ENCODE measurements at places on chromosomes 6 and 20. TPM values are rescaled to one million over a fixed set of nuclear protein-coding genes. Genes with fewer than 3 reads are reported as not detected.
A peak's percentile ranks its signal among the peaks of the same experiment; 100 is the strongest.

Gene ZNF165
- total RNA-seq: 1.2 TPM

Gene MRPL14
- total RNA-seq: 70.0 TPM

Gene GINS1
- total RNA-seq: 2.6 TPM

Gene HDDC2
- total RNA-seq: 10.5 TPM

Gene SPDEF
- not detected for total RNA-seq

Gene OR2B6
- total RNA-seq: not detected

Gene TCEA2
- 18.1 TPM for total RNA-seq

Gene E2F1
- total RNA-seq: 0.24 TPM

DNA sequence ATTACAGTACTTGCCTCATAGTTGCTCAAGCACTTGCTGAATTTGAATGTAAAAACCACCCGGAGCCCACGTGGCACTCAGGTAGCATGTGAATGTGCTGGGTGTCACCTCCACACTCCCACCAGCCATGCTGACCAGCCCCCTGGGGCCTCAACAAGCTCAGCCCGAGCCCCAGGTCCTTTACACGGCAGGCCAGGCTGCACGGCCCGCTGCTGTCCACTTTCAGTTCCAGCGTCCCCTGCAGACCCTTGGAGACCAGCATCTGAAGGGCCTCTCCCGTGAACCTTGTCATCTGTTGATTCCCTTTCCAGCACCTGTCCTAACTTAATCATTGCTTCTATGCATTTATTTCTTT, 33.3 kb upstream of the ZBP1 start:
- no peaks in the 10 kb centered on the region for H3K27me3 ChIP-seq
- H3K4me3 ChIP-seq: no peak overlapping the region
- DNase-seq: peak; percentile 12
- no peaks in the 10 kb centered on the region for H3K36me3 ChIP-seq
- H3K27ac ChIP-seq: no peak overlapping the region

DNA sequence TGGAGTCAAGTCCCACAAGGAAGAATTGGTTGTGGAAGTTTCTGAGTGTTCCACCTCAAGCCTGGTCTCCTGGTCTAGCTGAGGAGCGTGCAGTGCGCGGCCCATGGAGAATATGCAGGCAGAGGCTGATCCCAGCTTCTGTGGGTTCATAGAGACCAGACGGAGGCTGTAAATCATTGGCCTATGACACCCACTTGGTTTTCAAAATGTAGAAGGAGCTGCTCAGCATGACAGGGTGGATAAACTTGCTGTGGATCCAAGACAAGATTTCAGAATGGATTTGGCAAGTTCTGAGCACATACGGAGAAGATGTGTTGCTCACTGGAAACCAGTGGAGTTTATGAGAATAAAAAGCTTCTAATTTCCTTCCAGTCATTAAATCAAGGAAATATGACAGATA, 744 bp downstream of the KIF25 start:
- H3K36me3 ChIP-seq: no peaks in the 10 kb centered on the region
- no peaks in the 10 kb centered on the region for H3K27me3 ChIP-seq
- no peak for DNase-seq
- H3K27ac ChIP-seq: no peak overlapping the region
- no peaks in the 10 kb centered on the region for H3K4me1 ChIP-seq

DNA sequence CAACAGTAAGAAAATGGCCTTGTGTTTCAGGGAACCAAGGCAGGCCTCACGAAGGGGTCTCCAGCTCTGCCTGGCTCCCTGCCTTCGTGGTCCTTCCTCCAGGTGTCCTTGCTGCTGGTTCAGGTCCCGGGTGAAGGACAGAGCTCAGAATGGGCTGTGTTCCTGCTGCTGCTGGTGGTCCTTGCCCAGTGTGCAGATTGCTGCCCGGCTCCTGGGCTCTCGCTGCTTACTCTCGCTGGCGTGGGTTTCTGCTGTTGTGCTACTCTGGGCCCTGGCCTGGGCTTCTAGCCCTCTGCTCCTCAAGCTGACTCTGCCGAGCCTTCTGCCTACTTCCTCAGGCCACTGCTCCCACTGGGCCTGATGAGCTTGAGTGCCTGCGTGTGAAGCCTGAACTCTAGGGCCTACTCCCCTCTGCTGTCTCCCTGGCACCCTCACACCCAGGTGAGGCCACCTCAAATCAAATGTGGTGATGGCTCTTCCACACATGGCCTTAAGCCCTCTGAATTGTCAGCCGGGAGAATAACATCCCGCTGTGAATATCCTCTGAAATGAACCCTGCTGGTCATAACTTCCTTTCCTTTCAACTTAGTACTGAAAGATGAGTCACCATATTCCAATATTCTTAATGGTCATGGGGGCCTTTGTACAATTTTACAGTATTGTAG, 171.6 kb downstream of the FOXC1 start:
- no peak overlapping the region for H3K27ac ChIP-seq
- H3K4me1 ChIP-seq: no peaks in the 10 kb centered on the region
- H3K4me3 ChIP-seq: no peak overlapping the region
- H3K27me3 ChIP-seq: no peaks in the 10 kb centered on the region

DNA sequence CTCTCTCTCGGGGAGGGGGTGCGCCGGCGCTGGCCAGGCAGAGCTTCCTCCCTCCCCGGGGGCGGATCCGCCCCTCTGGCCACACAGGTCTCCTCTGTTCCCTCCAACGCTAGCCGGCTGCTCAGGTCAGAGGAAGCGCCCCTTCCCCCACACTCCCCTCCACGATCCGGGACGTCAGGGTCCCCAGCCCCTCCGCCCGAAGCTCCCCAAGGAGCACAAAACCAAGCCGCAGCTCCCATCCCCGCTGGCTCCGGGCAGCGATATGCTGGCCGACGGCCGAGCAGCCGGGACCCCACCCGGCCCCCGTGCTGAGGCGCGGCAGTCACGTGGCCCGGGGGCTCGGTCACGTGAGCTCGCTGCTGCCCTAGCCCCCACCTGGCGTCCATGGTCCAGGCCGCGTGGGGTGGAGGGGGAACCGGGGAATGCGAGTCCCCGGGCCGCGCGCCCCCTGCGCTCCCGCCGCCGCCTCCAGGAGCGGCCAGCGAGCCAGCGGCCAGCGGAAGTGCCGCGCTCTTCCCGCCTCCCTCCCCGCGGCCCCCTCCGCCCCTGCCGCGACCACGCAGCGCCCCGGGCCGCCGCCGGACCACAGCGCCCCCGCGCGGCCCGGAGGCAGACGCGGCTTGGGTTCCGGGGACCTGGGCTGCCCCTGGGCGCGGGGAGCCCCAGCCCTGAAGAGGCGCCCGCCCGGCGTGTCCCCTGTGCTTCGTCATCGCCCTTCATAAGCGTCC, at the start of gene SLC35B2:
SLC35B2 (minus strand) TSS at position 504 of the 728 bp plus-strand sequence; CDS start at position 386, 118 bp downstream.
- H3K27me3 ChIP-seq: no peaks in the 10 kb centered on the region
- peaks cover 9% of the 10 kb centered on the region for H3K4me1 ChIP-seq
- peaks cover 24% of the 10 kb centered on the region for H3K36me3 ChIP-seq
- peak within 1 kb of the TSS; percentile 94 for H3K4me3 ChIP-seq
- DNase-seq: peak; percentile 82

GRCh38 chr6:137254966-137255365, 35.8 kb upstream of the IFNGR1 start:
- no peaks in the 10 kb centered on the region for H3K36me3 ChIP-seq
- no peaks in the 10 kb centered on the region for H3K27me3 ChIP-seq
- no peak overlapping the region for H3K27ac ChIP-seq

GRCh38 chr20:25361287-25361683, 29.4 kb downstream of the ABHD12 start:
- no peak overlapping the region for H3K27ac ChIP-seq
- no peaks in the 10 kb centered on the region for H3K27me3 ChIP-seq
- no peak for DNase-seq
- no peaks in the 10 kb centered on the region for H3K4me1 ChIP-seq

- H3K4me3 ChIP-seq: no peak overlapping the region
- DNase-seq: no peak
- H3K4me1 ChIP-seq: no peaks in the 10 kb centered on the region
- no peak overlapping the region for H3K27ac ChIP-seq
Observed at GRCh38 chr6:44012078-44012493, 115.2 kb downstream of the MRPL14 start.

DNA sequence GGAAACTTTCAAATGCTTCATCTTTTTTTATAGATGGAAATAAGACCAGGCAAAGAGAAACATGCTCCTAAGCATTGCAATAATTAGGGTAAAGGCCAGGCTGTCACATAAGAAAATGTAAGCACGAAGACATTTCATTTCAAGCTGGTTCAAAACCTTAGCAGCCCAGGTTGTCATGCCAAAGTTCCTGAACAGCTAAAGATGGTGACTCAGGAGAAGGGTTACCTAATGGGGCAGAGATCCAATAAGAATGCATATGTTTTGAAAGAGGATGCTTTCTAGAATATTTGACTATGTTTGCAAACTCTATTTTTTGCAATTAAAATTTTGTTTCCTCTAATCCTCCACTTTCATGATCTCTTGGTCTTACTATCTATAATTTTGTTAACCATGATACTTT, 65.6 kb upstream of the PHACTR2 start:
- H3K4me1 ChIP-seq: no peaks in the 10 kb centered on the region
- no peak for DNase-seq
- no peaks in the 10 kb centered on the region for H3K27me3 ChIP-seq

DNA sequence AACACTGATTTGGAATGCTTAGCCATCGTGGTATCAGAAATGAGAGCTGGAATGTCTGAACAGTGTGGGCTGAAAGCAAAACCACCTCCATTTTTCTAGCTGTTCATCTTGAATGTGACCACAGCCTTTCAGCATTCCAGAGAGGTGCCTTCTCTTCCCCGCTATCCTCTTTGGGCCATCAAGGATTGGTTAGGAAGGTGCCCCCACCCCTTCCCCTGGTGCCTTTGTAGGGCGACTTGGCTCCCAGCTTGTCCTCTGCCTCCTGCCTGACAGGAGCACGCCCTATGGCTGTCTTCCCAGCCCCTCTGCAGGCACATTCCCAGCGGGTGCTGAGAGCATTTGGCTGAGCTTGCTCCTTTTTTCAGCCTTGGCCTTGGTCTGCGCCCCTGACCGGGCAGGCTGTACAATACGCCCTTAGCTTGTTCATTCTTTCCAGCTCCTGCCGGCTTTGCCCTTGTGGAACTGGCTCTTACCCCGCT, 97.5 kb downstream of the ARMC2 start:
- H3K4me3 ChIP-seq: no peak overlapping the region
- no peaks in the 10 kb centered on the region for H3K36me3 ChIP-seq
- H3K4me1 ChIP-seq: no peaks in the 10 kb centered on the region
- peak; percentile 66 for DNase-seq
- H3K27ac ChIP-seq: peak overlapping the region; percentile 29

DNA sequence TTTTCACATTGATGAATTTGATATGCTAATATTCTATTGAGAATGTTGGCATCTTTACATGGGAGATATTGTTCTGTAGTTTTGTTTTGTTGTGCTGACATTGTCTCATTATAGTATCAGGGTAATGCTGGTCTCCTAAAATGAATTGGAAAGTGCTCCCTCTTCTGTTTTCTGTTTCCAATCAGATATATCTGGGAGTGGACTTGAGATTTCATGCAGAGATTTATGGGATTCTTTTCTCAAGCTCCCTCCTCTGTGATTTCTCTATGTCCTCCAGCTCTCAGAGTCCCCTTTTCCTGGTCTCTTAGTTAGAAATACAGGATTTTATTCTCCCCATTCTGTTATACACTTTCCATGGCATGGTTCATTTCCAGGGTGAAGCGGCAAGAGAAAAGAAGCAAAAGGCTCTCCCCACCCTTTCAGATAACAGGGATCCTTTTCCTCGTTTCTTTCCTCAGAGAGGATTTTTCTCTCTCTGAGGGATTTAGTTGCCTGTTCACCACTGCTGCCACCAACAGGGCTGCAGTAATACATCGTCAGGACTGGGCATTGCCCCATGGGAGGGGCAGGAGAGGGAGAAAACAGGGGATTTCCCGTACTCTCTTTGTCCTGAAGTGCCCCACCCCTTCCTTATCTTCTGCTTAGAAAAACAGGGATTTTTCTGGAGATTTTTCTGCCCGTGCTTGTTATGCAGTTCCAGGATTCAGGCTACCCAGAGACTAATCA, 59.3 kb upstream of the STMND1 start:
- H3K4me3 ChIP-seq: no peak overlapping the region
- H3K27ac ChIP-seq: no peak overlapping the region
- H3K27me3 ChIP-seq: no peaks in the 10 kb centered on the region
- DNase-seq: peak; percentile 50
- no peaks in the 10 kb centered on the region for H3K36me3 ChIP-seq

- no peaks in the 10 kb centered on the region for H3K27me3 ChIP-seq
- no peak overlapping the region for H3K4me3 ChIP-seq
- no peaks in the 10 kb centered on the region for H3K4me1 ChIP-seq
- H3K27ac ChIP-seq: no peak overlapping the region
Observed at GRCh38 chr6:170108890-170109587, 181.8 kb downstream of the DLL1 start.

GRCh38 chr6:41503827-41504465, 42.2 kb upstream of the FOXP4 start:
- H3K36me3 ChIP-seq: no peaks in the 10 kb centered on the region
- no peak overlapping the region for H3K27ac ChIP-seq
- peaks cover 18% of the 10 kb centered on the region for H3K27me3 ChIP-seq
- H3K4me3 ChIP-seq: peak overlapping the region; percentile 21

- H3K36me3 ChIP-seq: no peaks in the 10 kb centered on the region
- no peak for DNase-seq
- H3K27ac ChIP-seq: no peak overlapping the region
- H3K4me1 ChIP-seq: no peaks in the 10 kb centered on the region
- no peak overlapping the region for H3K4me3 ChIP-seq
Observed at GRCh38 chr6:22631091-22631490, 61.7 kb downstream of the HDGFL1 start.

DNA sequence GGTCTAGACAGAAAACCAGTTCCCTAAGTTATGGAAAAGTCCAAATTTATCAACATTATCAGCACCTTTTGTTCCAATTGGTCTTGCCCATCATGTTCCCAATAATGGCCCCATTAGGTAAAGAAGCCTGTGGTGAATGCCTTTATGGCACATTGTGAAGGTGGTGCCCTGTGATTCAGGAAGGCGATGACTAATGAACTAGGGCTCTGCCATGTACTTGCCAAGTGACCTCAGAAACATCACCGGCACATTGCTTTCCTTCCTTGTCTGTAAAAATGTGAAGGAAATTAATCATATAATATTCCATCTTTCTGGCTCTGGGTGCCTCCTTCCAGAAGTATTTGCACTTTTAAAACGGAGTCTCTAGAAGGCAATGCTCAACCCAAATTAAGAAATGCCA, 132.3 kb downstream of the UNC5CL start:
- no peak for DNase-seq
- H3K36me3 ChIP-seq: no peaks in the 10 kb centered on the region
- no peaks in the 10 kb centered on the region for H3K27me3 ChIP-seq
- no peak overlapping the region for H3K27ac ChIP-seq
- no peak overlapping the region for H3K4me3 ChIP-seq

DNA sequence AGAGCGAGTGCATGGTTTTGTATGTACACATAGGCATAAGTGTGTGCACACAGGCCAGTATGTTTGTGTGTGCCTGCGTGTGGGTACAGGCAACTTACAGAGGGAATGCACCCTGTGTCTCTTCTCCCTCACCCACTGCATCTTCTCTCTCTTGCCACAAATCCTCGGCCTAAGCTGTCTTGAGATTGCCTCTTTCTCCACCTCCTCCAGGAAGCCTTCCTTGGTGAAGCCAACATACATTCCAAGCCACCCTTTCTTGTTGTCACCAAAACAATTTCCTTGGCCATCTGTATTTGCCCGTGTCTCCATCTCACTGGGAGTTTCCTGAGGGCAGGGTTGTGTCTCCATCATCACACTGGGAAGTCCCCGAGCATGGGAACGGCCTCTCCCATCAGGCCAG, 29.8 kb upstream of the MLN start:
- no peaks in the 10 kb centered on the region for H3K36me3 ChIP-seq
- no peak overlapping the region for H3K27ac ChIP-seq
- H3K27me3 ChIP-seq: no peaks in the 10 kb centered on the region
- DNase-seq: no peak
- H3K4me1 ChIP-seq: no peaks in the 10 kb centered on the region

Data from right lobe of liver (tissue), 6 donors.